Muscle of back (tissue), 13 donors: ENCODE measurements at places on chromosomes 2 and 18.

- DNase-seq: peak; percentile 83
Measured at GRCh38 chr2:85811180-85812093, 57.6 kb downstream of the ATOH8 start.

DNA sequence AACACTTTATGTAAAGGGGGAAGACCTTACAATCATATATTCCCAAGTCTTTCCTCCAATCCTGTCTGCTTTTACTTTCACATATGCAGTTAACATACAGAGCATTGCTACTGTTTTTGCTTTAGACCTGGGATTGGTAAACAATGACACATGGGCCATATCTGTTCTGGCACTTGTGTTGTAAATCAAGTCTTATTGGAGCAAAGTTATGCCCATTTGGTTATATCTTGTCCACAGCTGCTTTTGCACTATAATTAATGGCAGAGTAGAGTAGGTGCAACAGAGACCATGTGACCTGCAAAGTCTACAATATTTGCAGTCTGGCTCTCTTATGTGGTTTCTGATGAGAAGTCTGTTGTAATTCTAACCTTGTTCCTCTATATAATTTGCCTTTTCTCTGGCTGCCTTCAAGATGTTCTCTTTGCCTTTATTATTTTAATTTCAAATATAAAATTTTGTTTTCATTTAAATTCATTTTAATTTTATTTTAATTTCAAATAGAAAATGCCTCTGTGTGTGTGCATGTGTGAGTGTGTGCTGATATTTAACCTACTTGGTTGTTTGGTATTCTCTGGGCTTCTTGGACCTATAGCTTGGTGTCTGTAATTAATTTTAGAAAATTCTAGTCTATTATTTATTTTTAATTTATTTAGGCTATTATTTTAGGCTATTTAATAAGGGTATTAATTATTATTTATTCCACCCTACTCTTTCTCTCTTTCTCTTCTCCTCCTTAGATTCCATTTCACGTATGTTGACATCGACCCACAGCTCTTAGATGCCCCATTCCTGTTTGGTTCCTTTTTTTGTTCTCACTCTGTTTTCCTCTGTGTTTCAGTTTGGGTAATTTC lies 16.8 kb upstream of the LPIN1 start:
- DNase-seq: no peak

DNA sequence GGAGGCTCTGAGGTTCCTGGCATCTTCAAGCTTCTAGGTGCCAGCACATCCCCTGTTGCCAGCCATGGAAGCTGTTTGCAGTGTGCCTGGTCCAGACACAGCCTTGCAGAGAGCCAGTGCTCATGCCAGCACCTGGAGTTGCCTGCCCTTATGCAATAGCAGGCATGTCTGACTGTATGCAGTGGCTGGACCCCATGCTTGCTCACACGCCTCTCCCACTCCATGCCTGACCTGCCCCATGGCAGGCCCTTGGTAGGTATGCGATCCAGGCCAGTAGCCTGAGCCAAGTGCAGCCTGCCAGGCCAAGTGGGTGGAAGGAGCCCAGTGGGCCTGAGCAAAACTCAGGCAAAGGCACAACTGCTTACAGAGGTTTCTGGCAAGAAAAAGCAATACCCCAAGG lies 19.5 kb upstream of the SP140L start:
- DNase-seq: no peak

DNA sequence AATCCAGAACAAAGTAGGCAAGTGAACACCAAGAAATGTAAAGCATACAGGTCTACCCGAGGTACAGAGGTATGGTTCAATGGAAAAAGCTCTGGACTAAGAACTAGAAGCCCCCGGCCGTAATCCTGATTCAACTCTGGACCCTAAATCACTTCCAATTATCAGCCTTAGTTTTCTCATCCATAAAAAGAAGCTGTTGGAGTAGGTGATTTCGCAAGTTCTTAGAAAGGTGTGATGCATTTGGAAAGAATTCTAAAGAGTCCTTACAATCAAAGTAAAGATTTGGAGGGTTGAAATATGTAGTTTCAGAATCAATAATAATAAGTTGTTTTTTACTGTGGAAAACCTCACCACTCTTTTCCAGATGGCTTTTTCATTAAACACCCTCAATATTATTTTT lies 622.1 kb upstream of the ID2 start:
- DNase-seq: no peak

GRCh38 chr18:49814147-49814499 lies 790 bp upstream of the ACAA2 start:
- DNase-seq: peak; percentile 92

GRCh38 chr2:200742426-200742825 lies 69.3 kb upstream of the BZW1 start:
- DNase-seq: peak; percentile 68

GRCh38 chr2:105856581-105856980 lies 111.9 kb downstream of the NCK2 start:
- no peak for DNase-seq

DNA sequence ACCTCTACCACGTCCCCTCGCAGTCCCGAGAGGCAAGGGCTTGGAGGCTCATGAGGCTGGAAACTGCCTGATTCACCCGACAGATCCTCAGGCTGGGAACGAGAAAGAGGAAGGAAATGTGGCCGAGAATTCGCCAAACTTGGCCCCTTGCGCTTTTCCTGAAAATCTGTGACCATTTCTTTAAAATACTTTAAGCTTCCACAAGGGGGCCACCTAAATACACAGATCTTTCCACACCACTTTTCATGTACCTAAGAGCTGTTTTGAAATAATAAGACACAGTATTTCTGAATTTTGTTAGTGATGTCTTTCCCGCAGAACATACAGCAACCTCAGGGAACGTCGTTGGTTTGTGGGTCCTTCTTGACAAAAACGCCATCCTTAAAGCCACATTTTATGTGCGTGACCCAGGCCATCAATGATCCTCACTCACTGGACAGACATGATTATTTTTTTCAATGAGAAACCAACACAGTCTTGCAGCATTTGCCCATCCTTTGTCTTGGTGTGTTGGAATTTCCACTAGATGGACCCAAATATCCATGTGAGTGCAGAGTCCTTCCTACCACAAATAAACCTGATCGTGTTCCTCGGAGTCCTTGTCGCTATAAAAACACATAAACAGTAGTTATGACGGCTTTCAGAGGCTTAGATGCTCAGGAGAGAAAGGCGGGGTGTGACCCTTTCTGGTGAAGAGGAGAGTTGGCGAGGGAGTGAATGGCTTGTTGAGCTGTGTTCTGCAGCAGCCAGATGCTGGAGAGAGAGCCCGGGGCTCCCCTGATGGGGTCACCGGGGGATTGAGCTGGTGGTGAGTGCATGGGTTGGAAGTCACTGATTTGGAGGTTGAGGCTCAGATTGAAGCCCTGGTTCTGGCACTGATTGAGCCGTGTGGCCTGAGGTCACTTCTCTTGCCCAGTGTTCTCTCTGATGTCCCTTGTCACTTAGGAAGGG lies 25.0 kb downstream of the DCDC2C start:
- peak; percentile 58 for DNase-seq

DNA sequence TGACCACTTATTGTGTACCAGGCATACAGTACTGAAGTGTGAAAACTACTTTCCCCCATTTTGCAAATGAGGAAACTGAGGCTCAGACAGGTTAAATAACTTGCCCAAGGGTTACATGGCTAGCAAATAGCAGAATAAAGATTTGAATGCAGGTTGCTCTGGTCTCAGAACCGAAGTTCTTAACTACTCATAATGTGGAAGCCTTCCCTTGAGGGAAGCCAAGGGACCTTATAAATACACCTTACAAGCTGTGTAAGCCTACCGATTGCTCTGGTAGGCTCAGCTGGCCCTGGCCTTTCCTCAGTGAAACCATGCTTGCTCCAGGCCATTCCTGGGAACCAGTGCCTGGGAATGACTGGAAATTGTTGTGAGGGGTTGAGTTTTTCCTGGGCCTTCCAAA lies 114.6 kb upstream of the CDCA7 start:
- DNase-seq: no peak

DNA sequence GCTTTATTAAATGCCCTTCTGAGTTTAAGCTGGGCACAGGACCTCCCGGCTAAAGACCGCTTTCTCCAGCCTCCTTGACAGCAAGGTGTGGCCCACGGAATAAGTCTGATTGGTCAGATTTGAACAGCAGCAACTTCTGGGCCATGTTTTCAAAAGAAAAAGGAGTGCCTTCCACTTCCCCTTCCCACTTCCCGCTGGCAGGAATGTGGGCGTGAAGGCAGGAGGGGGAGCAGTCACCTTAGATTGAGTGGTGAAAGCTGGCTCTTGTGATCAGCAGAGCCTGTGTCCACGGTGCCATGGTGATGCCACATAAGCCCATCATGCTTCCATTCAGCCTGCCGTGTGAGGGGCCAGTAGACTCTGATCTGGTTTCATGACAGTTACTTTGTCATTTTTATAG lies 136.6 kb upstream of the GLI2 start:
- no peak for DNase-seq

- peak; percentile 90 for DNase-seq
Measured at GRCh38 chr18:67359873-67360838, 156.4 kb downstream of the DSEL start.

DNA sequence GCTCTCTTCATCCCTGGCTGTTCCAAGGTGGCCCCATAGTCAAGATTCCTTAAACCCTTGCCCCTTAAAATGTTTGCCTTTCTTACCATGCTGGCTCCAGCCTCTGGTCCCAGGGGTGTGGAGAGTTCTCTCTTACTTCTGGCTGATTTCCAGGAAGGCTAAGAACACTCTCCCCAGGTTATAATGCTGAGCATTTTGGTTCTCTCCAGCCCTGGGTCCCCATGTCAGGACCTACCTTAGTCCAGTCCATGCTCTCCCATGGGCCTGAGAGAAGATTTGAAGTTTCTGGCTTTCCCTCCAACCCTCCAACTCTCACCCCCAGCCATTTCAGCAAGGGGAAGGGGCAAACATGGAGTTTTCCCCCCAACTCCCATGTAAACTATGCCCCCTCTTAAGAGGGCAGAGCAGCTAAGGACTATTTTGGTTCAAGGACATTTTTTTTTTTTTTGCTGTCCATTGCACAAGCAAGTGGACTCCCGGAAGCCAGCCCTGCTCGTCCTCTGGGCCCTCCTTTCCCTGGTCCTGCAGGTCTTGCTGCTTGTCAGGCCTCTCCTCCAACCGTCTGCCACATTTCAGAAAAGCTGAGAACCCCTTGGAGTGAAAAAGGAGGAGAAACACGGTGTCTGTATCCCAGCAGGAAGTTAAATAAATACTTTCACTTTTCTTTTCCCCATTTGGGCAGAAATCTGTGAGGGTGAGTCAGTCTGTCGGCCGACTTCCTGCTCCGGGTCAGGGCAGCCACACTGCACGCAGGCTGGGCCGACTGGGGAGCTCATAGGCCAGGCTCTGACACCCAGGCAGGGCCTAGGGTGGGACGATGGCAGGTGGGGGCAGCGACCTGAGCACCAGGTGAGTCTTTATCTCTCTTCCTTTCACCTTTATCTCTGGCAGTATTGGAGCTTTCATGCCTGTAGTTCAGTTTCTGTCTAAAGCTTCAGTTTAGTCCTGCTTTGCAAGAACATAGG lies at the start of gene SP140L:
SP140L (plus strand) TSS at position 741 of the 965 bp plus-strand sequence; CDS start at position 818, 77 bp downstream.
- peak; percentile 53 for DNase-seq

GRCh38 chr2:40488101-40488601 lies 36.3 kb upstream of the SLC8A1 start:
- no peak for DNase-seq

DNA sequence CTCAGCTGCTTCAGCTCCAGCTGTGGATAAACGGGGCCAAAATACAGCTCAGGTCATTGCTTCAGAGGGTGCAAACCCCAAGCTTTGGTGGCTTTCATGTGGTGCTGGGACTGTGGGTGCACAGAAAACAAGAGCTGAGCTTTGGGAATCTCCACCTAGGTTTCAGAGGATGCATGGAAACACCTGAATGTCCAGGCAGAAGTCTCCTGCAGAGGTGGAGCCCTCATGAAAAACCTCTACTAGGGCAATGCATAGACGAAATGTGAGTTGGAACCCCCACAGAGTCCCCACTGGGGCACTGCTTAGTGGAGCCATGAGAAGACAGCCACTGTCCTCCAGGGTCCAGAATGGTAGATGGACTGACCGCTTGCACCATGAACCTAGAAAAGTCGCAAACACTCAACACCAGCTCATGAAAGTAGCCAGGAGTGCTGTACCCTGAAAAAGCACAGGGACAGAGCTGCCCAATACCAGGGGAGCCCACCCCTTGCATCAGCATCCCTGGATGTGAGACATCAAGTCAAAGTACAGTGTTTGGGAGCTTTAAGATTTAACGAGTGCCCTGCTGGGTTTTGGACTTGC lies 147.9 kb upstream of the SOX11 start:
- DNase-seq: no peak

DNA sequence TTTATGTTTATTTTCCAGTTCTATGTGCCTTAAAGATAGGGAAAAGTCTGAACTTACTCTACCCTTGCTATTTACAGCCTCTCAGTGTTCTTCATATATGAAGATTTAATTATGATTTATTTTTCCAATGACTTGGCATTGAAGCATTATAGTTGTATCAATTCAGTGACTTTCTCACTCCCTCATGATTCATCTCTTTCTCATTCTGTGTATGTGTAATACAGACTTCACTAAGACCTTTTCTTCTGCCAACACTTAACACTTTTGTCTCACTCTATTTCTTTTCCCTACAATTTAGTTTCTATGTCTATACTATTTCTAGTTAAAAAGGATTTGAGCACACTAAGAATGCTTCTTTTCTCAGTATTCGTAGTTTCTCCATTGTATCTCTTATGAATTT lies 1470.3 kb upstream of the ACVR2A start:
- no peak for DNase-seq

DNA sequence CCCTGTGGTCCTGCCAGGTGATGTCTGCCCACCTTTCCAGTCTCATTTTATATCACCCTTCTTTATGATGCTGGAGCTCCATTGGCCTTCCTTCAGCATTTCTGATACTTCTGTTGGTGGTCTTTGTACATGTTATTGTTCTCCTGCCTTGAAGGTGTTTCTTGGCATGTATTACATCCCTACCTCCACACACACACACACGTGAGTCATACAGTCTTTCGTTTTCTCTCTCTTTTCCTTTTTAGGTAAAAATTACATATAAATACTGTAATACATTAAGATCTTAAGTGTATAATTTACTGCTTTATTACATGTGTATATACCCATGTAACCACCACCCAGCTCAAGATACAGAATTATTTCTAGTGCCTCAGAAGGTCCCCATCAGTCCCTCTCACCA lies 10.2 kb upstream of the ADGRF3 start:
- no peak for DNase-seq

DNA sequence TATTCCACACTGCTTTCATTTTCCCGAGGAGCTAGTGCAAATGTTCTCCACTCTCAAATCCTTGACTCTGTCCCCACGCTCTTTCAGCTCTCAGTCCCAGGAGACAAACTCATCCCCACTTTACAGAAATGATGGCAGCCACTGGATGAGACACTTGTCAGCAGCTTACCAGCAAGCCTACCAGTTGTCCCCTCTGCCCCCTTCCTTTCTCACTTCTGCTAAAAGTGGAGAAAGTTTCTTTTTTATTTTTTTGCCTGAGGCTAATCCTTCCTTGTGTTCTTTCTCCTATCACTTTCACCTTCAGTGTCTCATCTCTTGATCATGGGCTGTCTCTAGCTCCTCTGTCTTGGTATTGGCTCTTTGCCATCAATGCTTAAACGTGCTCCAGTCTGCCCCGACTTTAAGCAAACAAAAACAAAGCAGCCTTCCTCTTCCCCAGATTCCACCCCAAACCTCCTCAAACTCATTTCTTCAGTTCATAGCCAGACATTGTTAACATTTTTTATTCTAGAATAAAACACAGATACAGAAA lies 64.5 kb downstream of the TTC32 start:
- DNase-seq: no peak

GRCh38 chr2:95332036-95332435 lies 34.9 kb downstream of the KCNIP3 start:
- no peak for DNase-seq
